ENCODE measurements at places on chromosomes 16 and 17.

DNA sequence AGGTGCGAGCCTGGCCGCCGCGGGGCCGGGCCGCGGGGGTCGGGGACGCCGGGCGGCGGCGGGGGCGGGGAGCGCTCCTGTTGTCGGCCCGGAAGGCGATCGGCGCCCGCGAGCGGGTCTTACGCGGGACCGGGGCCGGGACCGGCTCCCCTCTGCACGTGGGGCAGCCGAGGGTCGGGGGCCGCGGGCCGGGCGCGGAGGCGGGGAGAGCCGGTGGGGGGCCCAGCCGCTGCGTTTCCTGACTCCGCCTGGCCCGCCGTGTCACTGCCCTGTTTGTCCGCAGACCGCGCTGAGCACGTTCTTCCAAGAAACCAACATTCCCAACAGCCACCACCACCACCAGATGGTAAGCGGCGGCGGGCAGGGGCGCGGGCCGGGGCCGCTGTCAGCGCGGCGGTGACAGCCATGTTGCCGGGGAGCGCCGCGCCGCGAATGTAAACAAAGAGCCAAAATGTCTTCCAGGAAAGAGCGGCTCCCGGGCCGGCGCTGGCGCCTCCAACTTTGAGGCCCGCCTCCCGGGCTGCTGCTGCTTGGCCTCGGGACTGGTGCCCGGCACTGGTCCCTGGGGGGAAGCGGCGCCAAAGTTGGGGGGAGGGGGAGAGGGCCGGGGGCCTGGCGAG, 586 bp downstream of the UBALD2 start:
- no peak for DNase-seq

GRCh38 chr16:49468611-49469310, 95.2 kb downstream of the C16orf78 start:
- no peak for DNase-seq

DNA sequence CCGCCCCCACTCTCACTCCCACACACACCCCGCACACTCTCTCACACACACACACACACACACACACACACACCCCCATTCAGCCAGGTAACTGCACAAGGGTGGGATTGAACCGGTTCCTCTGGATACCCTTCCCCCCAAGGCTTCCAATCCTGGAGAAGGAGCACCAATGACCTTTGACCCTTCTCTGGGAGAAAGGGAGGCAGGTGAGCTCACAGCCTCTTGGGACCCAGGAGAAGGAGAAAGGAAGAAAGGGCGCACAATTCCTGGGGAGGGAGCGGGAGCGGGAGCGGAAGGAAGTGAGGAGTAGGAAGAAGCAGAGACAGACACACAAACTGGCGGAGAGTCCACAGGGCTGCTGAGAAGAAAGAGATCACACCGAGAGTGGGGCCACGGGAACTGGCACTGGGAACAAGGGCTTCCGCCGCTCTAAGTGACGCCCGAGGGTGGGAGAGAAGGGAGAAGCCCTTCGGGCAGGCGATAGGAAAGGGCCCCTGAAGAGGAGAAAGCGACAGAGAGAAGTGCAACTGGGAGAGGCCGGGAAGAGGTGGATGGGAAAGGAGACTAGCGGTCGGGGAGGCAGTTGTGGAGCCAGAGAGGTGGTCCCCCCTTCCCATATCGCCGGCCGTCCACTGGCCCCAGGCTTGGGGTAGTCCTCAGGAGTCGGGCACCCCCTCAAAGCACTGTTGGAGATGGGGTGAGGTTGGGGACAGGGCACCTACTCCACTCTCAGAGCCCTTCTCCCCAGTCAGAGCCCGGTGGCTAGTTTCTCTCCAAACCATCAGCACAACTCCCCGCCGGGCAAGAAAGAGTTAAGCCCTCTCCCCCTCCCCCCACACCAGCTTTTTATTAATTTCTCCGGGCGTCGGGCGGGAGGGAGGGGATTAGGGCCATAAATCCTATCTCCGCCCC, 1.3 kb downstream of the SAMD14 start:
- no peak for DNase-seq

DNA sequence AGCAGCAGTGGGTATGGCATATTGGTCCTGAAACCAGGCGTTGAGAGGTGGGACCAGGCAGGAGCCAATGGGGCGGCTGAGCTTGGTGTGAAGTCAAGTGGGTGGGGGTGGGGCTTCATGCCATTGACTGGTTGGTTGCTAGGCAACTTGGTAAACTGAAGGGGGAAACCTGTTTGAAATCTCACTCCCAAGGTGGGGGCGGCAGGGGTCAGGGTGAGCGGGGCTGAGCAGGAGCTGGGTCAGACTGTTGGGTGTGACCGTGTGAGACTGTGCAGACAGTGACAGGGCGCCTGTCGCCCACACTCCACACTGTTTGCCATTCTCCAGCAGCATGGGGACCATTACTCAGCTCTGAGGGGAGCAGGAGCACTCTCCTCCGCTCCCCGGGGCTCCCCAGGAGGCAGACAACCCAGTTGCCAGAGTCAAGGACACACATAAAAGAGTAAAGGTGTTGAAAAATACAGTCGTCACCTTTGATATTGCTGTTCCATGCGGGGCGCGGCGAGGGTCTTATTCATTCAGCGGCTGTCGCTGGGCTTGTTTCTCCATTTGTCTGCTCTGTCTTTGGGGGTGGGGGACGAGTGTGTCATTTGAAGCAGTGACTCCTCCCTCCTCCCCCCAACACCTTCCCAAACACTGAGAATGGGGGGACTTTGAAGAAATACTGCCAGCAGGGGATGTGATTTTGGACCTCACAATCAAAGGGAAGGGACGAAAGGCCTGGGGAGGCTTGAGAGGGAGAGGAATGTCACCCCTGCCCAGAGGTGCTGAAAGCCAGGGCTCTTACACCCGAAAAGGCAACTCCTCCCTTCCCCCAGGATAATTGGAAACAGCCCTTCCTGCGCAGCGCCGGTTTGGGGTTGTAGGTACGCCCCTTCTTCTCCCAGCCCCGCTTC, 1.2 kb upstream of the EFNB3 start:
- DNase-seq = no peak

DNA sequence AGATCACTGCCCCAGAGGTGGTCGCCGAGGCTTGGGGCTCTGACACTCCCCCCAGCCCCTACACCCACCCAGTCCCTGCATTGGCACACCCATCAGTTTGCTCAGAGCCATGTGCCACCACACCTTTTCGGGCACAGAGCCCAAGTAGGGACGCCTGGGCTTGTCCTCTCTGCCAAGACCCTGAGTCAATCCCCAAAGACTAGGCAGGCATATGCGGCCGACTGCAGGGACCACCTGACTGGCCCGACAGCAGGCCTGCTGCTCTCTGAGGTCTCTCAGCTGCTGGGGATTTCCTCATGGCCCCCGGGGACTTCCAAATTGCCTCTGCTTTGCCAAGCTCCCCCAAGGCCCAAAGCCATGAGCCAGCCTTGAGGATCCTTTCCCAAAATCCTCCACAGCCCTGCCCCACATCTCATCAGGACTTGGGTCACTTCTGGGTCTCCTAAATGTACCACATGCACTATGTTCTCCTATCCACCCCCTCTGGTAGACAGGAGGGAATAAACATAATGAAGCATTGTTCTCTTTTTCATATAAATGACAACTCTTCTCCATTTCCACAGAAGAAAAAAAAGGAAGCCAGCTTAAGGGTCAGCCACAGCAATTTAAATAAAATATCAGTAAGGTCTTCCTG, 30.6 kb downstream of the MYO18A start:
- DNase-seq = peak; percentile 75

DNA sequence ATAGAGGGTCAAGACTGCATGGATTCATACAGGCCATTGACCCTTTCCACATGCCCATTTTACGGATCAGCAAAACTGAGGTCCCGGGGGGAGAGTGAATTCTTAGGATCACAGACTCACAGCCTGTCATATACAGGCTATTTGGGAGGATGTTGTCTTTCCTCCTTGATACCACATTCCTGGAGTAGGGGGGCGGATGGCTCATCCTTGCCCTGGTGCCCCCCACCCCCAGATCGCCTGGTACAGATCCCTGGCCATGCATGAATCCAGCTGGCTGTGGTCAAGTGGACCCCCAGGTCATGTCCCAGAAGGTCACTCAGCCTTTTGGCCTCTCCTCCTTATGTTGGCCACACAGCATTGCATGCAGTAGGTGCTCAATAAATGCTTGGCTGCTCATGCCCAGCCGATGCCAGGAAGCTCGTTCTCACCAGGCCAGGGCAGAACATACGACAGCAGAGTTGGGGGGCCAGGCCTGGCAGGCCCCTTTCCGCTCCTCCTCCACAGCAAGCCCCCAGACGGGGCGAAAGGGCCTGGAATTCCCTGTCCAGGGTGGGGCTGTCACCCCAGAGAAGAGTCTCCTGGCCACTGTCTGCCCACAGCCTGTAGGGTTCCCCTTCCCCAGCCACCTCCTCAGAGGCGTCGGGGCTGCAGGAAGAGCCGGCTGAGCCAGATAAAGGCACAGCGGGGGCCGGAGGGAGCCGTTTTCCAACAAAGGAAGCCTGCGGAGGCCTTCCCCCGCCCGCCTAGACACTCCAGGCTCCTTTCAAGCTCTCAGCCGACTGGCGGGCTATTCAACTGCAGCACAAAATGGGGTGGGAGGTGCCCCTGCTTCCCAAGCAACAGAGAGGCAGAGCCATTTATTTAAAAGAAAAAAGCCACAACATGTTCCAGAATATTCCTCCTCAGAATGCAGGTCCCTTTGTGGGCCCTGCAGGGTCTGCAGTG, 215.7 kb upstream of the CIBAR2 start:
- DNase-seq = no peak

DNA sequence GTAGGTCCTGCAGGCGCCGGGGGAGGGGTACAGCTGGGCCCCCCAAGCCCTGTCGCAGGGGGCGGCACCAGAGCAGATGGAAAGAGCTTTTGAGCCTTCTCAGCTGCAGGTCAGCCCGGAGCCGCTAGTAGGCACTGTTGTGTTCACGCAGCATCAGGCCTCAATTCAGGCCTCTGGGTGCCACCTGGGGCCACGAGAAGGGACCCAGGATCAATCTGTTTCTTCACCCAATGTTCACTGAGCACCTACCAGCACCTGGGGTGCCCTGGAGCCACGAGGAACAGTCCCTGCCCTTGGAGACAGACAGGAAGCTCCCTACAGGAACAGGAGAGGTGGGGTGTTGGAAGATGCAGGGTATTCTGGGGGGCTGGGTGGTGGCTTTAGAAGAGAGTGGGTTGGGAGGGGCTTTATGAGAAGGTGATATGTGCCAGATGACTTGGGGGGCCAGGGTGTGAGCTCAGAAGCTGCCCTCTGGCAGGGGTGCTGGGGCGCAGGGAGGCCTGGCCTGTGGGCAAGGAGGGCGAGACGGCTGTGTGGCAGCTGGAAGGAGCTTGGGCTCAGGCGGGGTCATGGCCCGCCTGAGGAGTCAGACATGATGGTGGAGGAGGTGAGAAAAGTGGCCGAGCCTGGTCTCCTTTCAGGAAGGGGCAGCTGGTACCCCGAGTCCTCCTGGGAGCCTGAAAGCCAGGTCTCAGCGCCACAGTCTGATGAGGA, 121.9 kb upstream of the GSE1 start:
- DNase-seq = peak; percentile 84

DNA sequence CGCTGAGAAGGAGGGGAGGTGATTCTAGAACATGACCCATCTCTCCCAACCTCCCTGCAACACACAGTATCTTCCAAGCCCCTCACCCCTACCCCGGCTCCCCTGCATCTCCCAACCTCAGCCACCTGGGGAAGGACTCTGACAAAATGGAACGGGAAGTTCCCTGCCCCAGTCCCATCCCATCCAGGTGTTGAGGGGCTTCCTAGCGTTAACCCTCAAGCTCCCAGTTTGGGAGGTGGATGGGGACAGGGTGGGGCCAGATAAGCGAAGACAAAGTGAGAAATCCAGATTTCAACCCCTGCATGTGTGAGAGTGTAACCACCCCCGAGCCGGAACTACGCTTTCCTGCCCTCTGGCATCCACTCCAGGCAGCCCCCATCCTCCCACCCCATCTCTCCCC, 1.8 kb downstream of the ZSCAN10 start:
- DNase-seq = no peak

- DNase-seq = no peak
These were observed 145.5 kb upstream of the SOX9 start for GRCh38 chr17:71975331-71975801.

- DNase-seq = no peak
These were observed 8.3 kb downstream of the SLC7A6 start for GRCh38 chr16:68272507-68273209.

DNA sequence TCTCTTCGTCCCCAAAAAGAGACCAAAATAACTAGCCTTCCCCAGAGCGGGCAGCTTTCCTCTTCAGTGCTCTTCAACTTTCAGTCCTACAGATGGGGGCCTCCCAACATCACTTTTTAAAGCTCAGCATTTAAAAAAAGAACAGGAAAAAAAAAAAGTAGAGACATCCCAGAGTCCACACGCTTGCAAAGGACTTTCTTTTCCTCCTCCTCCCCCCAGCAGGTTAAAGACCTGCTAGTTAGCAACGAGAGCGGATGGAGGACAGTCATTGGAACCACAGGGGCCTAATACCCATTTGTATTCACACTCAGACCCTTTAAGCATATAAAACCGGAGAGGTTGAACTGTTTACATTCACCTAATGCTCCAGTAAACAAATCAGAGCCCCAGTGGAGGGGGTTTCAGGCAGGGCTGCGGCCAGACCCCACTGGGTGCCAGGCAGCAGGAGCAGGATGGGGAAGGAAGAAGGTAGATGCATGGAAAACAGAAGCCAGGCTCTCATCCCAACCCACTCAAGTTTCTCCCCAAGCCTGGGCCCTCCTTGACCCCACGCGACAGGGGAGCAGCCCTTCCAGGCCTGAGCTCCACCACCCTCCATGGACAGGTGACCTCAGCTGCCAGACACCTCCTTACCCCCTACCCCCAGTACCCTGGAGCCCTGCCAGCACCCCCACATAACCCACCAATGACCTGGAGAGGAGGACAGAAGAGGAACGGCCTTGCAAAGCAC, 15.2 kb downstream of the ZFHX3 start:
- peak; percentile 48 for DNase-seq

GRCh38 chr16:87163637-87164036, 153.6 kb downstream of the C16orf95 start:
- DNase-seq = no peak

GRCh38 chr16:879986-880385, 79.5 kb upstream of the GNG13 start:
- DNase-seq = no peak

- no peak for DNase-seq
These were observed 856 bp upstream of the MON1B start for GRCh38 chr16:77190190-77190477.

- peak; percentile 79 for DNase-seq
These were observed 91.2 kb upstream of the TNRC6C start for GRCh38 chr17:77867308-77867781.

- DNase-seq = peak; percentile 21
These were observed 630 bp downstream of the GRB2 start for GRCh38 chr17:75404731-75405364.

- DNase-seq = peak; percentile 48
These were observed 601 bp downstream of the PHKB start for GRCh38 chr16:47461598-47462266.
